ENCODE measurements at places on chromosomes 11 and 22. TPM values are rescaled to one million over a fixed set of nuclear protein-coding genes. Genes with fewer than 3 reads are reported as not detected.
A peak's percentile ranks its signal among the peaks of the same experiment; 100 is the strongest.

GRCh38 chr11:34680918-34681586 is 60.2 kb downstream of the EHF start:
- DNase-seq = no peak

- DNase-seq = no peak
Measured at GRCh38 chr11:86237267-86237804, 7.2 kb upstream of the EED start.

GRCh38 chr22:45640291-45640940 is 31.2 kb upstream of the ATXN10 start:
- DNase-seq = no peak

- no peak for DNase-seq
Measured at GRCh38 chr11:17258670-17259069, 17.9 kb upstream of the NUCB2 start.

GRCh38 chr11:86274999-86275398 is 27.0 kb upstream of the HIKESHI start:
- DNase-seq = no peak

- DNase-seq = no peak
Measured at GRCh38 chr11:113396690-113397089, 9.1 kb downstream of the ANKK1 start.

DNA sequence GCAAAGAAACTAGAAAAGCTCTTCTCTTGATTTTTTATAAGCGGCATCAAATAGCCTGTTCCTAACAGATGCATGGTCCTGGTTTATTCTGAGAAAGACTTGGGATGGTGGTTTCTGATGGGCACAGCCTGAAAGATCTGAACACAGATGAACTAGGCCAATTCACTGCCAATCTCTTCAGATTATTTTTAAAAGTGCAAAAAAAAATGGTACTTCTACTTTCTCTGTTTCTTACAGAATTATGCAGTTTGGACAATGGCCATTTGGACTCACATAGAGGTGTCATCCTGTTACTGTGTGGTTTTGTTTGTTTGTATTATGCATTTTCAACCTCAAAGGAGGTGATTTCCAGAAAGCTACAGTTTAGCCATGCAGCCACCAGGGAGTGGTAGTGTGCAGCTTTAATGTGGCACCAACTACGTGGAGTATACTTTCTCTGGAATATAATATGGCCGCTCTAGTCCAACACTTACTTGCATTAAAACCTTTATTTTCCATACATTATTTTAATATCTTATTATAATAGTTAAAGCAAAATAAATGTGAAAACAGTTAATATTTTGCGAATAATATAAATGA is 469.8 kb upstream of the KIRREL3 start:
- DNase-seq = peak; percentile 26

GRCh38 chr11:46664612-46665011 is 35.8 kb downstream of the ARHGAP1 start:
- no peak for DNase-seq

DNA sequence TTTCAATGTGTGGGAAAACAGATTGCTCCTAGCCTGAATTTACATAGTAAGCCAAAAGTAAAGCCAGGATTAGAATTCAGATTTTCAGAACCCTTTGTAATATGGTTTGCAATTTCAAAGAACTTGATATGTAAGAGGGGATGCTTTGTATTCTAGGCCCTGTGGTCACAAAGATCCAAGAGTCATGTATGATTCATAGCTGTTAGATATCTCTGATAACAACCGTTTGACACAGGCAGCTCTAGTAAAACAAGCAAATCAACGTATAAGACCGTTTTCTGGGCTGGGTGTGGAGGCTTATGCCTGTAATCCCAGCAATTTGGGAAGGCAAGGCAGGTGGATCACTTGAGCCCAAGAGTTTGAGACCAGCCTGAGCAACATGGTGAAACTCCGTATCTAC is 79.6 kb downstream of the EMSY start:
- no peak for DNase-seq

The MCHR1 gene
- not detected for total RNA-seq

The GLYATL2 gene
- total RNA-seq = not detected

The ZNRF3 gene
- total RNA-seq = 2.5 TPM

The CASP4 gene
- total RNA-seq = 39.6 TPM

Measured in activated CD8-positive, alpha-beta T cell treated with anti-CD3 and anti-CD28 coated beads for 36 hours (primary cell).